ENCODE measurements at places on chromosomes 6 and 20.

GRCh38 chr6:14849185-14849584 lies 396.7 kb upstream of the JARID2 start:
- DNase-seq: no peak

DNA sequence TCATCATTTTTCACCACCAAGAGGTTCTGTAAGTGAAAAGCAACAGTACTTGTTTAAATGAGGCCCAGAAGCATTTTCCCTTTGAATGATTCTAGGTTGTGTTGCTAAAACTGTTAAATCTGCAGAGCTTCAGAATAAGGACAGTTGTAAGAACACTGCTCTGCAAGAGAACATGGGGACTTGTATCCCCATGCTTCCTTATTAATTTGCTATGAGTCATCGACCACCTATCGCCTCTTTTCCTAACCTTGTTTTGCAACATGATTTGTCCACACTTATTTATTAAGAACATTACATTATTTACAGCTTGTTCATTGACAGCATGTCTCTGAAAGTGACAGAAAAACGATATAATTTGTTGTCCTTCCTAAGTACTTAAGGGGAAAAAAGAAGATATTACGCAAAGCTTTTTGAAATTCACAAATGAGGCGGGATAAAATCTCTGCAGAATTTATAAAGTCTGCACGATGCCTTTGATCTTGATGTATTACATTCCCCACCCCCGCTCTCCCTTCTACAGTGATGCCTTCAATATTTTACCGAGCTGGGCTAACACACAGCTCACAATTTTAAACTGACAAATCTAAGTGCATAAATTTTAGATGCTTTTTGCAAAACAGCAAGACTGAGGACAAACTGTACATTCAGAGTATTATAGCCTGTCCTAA lies 220.0 kb upstream of the SPTLC3 start:
- no peak for DNase-seq

DNA sequence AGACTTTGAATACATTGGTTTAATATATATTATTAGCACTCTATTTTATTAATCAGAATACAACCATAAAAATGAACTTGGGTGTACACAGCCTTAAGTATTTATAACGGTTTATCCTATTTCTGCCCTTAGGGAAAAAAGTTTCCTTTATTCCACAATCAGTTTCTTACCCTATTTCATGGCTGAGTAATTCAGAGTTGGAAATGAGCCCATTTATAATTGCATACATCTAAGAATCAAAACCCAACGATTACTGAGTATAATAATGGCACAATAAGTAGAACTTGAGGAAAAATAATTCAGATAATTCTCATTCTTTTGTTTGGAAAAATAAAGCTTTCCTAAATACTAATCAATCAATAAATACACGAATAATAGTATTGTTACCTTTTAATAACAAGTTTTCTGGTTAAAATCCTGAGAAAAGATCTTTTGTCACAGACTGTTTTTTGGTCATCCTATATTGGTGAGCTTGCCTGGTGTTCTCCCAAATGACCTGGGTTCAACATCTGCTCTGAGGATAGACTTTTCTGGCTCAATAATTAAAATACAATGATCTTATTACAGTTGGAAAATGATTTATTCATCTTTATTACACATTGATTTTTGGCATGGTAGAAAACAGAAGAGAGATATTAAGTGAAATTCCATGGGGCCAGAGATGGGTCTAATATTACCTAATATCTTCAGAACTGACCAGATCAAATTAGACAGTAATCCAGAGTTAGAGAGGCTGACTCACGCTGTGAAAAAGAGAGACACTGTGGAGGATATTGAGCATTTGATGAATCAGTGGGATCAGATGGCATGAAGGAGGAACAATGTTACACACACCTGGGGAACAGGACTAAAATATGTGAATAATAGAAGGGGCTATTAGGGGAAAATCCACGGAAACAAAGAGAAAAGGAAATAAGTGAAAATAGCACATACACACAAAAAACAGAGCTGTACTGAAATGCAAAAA lies 162.1 kb upstream of the TBX18 start:
- peak; percentile 16 for DNase-seq

DNA sequence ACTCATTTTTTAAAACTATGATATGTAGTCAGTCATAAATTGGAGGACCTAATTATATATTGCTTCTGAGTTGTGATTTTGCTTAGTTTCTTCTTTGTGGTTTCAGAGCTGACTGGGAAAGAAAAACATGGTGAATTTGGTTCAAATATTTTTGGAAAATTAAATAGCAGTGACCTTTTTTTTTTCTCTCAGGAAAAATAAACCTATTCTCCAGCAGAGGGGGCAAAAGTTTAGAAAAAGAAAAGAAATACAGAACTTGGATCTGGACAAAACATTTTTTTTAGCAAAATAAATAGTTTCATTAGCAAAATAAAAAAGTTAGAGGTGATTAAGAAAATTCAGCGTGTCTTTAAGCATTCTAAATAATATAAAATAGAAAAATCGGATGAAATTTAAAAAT lies 10.2 kb downstream of the COL10A1 start:
- DNase-seq: no peak

All from HS-5 (cell line).